Retinal pigment epithelial cell (primary cell): ENCODE measurements at places on chromosomes 6 and 20.

DNA sequence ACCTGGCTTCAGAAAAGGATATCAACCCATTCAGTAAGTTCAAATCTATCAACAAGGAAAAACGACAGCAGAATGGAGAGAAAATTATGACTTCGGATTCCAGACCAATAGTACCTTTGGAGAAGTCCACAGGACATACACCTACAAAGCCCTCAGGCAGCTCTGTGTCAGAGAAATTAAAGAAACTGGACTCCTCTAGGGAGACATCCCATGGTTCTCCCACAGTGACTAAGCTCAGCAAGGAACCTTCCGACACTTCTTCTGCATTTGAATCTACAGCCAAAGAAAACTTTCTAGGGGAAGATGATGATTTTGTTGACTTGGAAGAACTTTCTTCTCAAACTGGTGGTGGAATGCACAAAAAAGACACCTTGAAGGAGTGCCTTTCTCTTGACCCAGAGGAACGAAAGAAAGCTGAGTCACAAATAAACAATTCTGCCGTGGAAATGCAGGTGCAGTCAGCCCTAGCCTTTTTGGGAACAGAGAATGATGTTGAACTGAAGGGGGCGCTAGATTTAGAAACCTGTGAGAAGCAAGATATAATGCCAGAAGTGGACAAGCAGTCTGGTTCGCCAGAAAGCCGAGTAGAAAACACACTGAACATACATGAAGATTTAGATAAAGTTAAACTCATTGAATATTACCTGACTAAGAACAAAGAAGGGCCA is 67.4 kb upstream of the HINT3 start:
- no peak for DNase-seq

GRCh38 chr6:14108571-14109410 is 8.8 kb upstream of the CD83 start:
- no peak for DNase-seq

DNA sequence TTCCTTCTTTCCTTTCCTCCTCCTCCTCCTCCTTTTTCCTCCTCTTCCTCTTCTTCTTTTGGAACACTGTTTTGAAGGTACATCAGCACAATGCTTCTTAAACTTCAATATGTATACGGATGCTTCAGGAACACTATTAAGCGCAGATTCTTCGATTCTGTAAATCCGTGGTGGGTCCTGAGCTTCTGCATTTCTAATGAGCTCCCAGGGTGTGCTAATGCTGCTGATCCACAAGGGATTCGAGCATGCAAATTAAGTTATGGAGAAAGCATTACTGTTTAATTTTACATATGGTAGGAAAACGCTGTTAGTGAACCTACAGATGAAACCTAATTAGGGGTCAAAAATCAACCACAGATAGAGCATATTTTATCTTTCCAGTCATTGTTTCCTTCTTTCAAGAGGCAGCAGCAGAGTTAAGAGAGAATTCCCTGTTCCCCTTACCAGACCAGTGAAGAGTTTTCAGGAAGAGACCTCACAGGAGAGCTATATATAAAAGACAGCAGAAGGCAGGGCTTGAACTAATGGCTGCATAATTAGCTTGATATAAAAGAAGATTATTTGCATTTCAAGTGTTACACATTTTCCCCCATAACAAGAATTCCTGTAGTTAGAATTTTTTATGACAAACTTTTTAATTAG is 47.2 kb downstream of the KIF13A start:
- DNase-seq, result no peak

- no peak for DNase-seq
Measured at GRCh38 chr20:33434434-33434833, 9.1 kb downstream of the SNTA1 start.

DNA sequence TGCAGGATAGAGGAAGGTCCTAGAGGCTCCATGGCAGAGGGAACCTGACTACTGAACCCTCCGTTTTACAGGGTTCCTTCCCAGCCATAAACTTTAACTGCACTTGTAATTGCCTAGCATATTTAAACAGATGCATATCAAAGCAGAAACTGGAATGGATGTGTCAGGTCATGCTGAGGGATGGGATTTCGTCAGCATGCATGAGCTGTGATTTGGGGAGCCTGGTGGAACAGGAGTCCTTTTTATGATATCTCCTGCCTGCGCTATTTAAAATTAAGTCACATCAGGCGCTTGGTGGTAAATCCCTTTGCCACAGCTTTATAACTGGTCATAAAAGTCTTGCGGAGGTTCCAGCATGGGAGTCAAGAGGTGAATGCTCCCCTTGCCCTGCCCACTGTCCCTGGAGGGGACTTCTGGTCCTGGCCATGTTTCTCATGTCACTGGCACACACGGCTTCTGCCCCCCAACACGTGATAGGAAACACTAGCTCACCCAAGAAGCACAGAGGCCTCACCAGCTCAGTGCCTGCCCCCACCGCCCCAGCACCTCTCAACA is 26.0 kb upstream of the PCMTD2 start:
- DNase-seq, result no peak
